ENCODE measurements at places on chromosomes 5 and 9.
A peak's percentile ranks its signal among the peaks of the same experiment; 100 is the strongest.

DNA sequence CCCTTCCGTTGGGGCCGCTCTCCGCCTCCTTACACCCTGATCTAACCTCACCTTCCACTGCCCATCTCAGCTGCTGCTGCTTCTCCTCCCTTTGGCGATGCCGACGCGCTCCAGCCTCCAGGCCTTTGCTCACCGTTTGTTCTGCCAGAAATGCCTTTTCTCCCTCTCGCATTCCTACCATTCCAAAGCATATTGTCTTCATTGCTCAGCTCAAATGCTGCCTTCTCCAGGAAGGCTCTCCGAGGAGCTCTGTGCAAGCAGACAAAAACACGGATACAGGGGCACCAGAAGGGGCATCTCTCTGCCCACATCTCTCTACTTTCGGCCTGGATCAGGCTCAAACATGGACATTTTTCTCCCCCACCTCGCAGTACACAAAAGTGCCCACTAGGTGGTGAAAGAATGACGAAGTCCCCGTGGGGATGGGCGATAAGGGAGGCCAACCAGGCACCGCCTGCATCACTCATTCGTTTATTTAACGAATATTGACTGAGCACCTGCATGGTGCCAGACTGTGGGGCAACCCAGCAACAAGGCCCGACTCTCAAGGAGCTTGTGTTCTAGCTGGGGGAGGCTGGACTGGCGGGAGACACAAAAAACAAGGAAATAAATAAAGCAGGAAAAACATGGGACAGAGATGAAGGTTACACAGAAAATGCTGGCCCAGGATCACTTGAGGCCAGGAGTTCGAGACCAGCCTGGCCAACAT is 7.3 kb upstream of the GRHPR start:
- peak; percentile 79 for DNase-seq

DNA sequence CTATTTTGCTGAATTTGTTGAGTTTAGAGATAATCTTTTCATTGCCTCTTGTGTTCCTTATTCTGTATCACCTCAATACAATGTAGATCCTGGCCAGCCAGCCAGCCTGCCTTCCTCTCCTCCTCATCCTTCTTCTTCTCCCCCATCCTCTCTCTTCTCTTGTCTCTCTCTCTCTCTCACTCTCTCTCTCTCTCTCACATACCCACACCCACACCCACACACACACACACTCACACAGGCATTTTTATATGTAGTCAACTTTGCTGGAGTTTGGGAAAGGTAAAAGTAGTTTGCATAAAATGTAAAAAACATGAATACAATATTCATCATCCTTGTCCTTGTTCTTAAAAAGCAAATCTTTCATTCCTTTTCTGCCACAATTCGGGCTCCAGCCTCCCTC is 60.5 kb downstream of the ZFAND5 start:
- no peak for DNase-seq

GRCh38 chr5:124180875-124181461 is 565.5 kb downstream of the ZNF608 start:
- no peak for DNase-seq

DNA sequence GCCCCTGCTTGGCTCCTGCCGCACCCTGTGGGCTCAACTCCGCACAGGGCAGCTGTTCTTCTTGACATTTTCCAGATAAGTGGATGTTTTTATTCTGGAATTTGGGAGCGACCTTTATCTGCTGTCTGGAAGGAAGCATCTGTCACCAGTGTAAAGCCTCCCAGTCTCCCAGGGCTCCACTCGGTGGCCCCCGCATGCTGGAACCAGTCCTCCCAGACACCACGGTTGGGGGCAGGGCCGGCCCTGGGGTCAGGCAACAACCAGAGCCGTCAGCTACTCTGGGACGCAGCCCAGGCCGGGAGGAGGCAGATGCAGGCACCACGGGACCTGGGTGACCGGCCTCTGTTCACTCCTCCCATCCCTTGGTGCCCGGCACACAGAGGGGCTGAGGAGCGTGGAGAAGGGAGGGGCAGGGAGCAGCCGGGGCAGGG is 92.8 kb upstream of the ADAMTS2 start:
- DNase-seq = no peak

DNA sequence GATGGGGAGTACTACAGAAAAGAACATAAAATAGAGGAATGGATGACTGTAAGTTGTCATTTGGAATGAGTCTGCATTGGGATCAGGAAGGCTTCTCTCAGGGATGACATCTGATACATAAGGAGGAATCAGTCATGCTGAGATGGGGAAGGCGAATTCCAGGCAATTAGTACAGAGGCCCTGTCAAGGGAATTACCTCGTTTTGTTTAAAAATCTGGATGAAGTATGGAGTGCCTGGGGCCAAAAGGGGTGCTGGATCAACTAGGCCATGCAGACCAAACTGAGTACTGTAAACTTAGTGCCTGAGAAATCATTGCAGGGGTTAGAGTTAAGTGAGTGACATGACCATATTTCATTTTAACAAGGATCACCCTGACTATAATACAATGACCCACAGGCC is 30.5 kb downstream of the JAKMIP2 start:
- DNase-seq = no peak

GRCh38 chr9:99582814-99583213 is 238.9 kb upstream of the NR4A3 start:
- DNase-seq = no peak

DNA sequence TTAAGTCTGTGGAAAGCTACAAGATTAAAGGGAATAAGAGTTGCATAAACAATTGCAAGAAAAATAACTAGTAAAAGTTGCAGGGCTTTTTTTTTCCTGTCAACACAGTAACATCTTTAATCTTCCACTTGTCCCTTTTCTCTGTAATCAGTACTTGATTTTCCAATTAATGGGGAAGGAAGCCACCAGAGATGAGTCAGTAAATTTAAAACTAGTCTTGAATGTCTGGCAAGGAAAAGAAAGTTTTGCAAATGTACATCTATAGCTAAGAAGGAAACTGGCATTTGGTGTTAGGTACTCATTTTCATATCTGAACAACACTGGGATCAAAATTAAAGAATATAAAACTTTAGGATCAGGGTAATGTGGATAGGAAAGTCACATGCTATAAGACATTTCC is 17.1 kb downstream of the DAP start:
- DNase-seq = no peak

- no peak for DNase-seq
Measured at GRCh38 chr9:87640385-87640795, 85.5 kb upstream of the CTSL start.

GRCh38 chr5:179387151-179388110 is 42.2 kb upstream of the ADAMTS2 start:
- no peak for DNase-seq

DNA sequence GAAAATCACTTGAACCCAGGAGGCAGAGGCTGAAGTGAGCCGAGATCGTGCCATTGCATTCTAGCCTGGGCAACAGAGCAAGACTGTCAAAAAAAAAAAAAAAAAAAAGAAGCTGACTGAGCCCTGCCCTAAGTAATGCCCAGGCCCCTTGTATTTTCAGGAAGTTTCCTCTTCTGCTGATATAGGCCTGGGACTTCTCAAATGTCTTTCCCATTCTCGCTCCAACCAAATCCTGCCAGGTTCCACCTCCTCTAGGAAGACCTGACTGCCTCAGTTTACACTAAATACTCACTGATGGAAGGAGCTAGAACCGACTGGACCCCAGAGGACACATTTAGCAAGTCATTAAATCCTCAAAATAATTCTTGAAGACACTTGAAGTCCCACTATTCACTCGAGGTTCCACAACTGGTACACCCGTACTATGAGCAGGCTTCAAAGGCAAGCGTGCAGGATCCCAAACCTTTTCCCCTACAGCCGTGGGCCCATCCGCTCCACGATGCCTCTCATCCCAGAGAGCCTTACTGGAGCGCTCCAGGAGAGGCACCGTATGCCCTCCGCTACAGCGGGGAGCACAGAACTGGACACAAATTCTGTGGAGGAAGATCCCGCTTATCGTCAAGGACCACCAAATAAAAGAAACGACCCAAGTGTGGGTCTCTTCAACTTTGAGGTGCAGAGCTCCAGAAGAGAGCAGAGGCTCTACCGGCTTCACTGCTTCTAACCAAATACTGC is 676 bp downstream of the NOL6 start:
- DNase-seq = no peak

GRCh38 chr5:39080597-39081204 is 6.5 kb upstream of the RICTOR start:
- DNase-seq = no peak

DNA sequence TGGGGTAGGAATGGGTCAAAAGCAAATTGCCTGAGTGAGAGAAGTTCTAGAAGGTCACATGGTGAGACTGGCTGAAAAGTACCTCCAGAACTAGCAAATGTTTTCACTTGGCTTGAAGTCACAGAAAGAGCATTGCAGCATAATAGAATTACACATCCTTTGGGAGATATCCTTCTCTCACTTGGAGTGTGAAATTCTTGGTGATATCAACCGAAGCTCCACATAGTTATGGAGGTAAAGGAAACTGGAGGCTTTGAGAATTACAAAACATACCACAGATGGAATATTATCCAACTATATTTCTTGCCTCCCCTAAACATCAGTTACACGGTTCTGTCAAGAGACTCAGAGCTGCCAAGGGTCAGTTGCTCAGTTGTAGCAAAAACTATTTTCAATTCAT is 182.4 kb downstream of the SEMA5A start:
- DNase-seq = no peak

DNA sequence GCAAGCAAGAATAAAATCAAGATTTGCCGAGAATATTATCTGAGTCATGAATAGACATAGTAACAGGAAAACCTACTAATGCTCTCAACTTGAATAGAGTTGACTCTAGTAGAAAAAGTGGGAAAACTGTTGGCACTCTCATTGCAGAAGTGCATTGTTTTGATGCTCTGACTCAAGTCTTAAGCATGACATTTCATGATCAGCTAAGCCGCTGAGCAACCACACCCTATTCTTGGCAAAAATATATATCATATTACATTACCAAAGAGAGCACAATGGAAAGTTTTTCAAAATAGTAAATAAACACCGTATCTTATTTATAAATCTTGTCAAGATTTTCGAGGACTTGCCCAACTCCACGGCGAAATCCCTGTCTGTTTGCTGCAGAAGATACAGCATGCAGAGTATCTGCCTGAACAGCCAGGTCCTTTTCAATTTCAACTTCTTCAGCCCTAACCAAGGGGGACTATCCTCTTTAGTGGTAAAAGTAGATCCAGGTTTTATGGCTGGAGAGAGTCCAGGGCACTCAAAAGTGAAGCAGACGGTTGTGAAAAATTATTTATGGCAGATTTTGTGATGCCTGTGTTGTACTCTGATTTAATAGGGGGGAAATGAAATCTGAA is 13.9 kb upstream of the ADAMTSL1 start:
- no peak for DNase-seq

DNA sequence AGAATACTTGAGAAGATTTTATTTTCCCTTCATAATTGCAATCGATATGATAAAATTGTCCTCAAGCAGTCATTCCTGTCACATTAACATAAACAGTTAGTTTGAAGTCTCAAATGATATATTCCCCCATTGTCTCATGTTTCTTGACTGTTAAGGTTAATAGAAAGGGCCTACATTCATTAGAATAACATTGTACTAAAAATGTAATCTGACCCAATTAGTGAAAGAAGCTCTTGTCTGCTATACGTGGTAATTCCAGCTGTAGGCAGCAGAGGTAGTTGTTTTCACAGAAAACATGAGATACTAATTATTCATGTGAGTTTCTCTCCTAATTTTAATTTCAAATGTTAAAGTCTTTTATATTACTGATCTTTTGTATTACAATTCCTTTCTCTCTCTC is 25.9 kb upstream of the AP3B1 start:
- DNase-seq = no peak

DNA sequence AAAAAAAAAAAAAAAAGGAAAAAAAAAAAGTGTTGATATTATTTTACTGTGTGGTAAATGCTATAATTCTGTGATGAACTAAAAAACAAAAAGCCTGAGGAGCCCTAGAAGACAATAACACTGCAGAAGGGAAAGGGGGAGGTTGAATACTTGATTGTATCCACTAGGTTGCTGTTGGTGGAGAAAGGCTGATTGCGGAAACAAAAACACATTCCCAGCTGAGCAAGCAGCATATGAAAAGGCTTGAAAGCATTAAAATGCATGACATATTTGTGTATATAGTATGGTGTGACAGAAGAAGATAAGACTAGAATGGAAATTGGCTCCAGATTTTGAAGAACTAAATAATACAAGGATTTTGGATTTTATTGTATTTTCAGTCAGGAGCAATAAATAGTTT is 8.9 kb downstream of the RABGAP1 start:
- DNase-seq = no peak

DNA sequence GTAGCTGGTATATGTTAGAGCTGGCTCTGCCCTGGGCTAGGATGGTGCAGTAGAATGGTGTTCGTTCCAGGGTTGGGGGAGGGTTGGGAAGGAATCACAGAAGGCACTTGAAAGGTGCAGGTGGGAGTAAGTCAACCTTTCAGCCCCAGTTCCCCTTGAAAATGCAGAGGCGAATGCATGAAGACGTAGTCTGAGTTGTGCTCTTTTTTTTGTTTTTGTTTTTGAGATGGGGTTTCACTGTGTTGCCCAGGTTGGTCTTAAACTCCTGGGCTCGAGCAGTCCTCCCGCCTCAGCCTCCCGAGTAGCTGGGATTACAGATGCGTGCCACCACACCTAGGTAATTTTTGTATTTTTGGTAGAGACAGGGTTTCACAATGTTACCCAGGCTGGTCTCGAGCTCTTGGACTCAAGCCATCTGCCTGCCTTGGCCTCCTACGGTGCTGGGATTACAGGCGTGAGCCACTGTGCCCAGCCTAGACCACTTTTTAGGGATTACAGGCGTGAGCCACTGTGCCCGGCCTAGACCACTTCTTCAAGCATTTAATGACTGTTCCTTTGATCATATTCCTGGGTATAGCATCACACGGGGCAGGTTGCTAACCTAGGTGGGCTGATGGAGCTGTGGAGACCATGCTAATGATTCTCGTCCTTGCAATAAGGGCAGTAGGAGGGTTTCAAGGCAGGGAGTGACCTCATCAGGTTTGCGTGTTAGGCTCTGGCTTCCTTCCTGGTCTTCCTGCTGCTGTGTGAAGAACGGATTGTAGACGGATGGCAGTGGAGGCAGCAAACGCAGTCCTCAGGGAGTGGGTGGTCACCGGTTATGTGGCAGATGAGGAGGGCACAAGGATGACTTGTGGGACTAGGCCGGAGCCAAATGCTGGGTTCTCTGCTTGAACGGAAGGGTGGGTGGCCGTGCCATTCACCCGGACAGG is 13.7 kb downstream of the EHMT1 start:
- DNase-seq = no peak

DNA sequence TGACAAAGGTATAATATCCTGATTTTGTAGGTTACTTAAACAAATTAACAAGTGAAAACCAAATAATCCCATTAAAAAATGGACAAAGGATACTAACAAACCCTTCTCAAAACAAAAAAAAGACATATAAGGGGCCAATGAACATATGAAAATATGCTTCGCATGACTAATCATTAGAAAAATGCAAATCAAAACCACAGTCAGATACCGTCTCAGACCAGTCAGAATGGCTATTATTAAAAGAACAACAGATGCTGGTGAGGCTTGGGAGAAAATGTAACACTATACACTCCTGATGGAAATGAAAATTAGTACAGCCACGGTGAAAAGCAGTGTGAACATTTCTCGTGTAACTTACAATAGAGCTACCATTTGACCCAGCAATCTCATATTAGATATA is 1542.2 kb upstream of the CDH9 start:
- no peak for DNase-seq

GRCh38 chr9:101512116-101512515 is 21.5 kb upstream of the RNF20 start:
- DNase-seq = no peak

Measured in DND-41 (cell line).